Activated CD8-positive, alpha-beta memory T cell treated with anti-CD3 and anti-CD28 coated beads, Interleukin-2, amount 50 U/mL, for 48 hours (primary cell): ENCODE measurements at places on chromosomes 16 and 17.

DNA sequence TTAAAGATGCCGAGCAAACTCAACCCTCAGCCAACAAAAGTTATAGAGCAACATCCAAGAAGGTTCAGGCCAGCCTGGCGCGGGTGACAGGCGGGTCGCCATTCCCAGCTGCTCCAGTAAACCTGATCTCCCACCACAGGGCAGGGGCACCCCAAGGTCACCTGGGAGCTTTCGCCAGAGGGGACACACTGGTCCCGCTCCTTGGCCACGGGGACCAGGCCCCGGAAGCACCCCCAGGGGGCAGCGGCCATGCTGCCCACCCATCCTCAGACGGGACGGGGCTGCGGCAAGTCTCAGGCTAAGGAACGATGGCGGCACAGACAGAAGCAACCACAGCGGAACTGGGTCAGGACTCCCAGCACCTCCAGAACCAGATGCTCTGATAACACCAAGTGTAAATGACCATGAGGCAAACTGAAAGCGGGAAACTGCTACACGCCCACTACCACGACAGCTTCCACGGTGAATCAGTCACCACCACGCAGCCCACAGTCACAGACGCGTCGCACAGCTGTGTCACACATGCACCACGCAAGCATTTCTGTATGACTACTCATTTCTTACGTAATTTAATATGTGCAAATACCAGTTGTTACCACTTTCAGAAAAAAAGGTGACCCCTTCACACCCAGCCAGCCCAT, 14.1 kb upstream of the CCDC154 start:
- DNase-seq = peak; percentile 67

GRCh38 chr17:70242781-70243437, 73.6 kb downstream of the KCNJ2 start:
- DNase-seq = no peak

DNA sequence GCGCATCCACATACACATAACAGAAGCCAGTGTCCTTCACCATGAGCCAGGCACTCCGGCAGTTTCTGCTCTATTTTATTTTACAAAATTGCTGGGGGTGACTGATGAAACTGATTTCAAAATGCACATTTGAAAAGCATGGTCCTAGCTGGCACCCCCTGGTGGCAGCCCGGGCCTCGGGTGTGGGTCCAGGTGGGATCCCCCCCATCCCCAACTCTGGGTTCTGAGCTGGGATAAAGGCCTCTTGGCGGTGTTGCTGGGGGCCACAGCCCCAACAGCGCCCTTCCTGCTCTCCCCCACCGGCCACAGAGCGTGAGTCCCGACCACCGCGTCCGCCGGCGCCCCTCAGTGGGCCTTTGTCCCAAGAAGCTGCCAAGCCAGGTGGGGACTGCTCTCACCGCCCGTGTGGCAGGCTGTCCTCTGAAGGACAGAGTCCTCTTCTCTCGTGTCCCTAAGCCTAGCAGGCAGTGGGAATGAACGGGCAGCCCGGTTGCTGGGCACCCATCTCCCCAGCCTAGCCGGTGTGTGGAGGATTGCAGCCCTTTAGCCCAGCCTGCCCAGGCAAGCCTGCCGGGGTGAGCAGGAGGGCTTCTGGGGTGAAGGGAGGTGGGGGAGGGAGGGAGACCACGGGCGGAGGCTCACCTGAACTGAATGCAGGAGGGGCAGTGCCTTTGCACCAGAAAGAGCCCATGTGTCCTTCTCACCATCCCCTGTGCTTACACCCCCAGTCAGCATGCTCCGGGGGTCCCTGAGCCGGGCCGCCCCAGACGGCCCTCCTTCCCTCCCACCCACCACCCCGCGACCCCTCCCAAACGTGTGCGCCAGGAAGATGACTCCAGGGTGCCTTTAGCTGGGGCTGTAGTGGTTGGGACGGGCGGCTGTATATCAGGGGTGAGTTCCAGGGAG, 898 bp downstream of the SNAI3 start:
- DNase-seq = peak; percentile 85

- DNase-seq = no peak
Observed at GRCh38 chr17:8719291-8720246, 25.1 kb downstream of the CCDC42 start.

DNA sequence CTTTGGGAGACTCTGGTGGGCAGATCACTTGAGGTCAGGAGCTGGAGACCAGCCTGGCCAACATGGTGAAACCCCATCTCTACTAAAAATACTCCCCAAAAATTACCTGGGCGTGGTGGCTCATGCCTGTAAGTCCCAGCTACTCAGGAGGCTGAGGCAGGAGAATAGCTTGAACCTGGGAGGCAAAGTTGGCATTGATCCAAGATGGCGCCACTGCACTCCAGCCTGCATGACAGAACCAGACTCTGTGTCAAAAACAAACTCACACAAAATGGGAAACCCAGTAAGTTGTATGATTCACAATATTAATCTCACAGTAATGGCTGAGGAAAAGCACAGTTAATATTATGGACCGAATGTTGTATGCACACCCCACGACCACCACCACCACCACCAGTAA, 24.3 kb downstream of the WSB1 start:
- no peak for DNase-seq

- peak; percentile 88 for DNase-seq
Observed at GRCh38 chr16:46789499-46790414, 41.2 kb downstream of the C16orf87 start.

GRCh38 chr16:30700491-30700890, 1.5 kb downstream of the SRCAP start:
- no peak for DNase-seq

GRCh38 chr17:82435601-82436583, 14.7 kb downstream of the CYBC1 start:
- DNase-seq = no peak

- DNase-seq = no peak
Observed at GRCh38 chr16:75282466-75283281, 31.2 kb upstream of the BCAR1 start.

GRCh38 chr17:17683710-17684365, 2.6 kb downstream of the RAI1 start:
- no peak for DNase-seq

- no peak for DNase-seq
Observed at GRCh38 chr17:64449545-64449944, 630 bp downstream of the MILR1 start.
